ENCODE measurements at places on chromosomes 16 and 17. TPM values are rescaled to one million over a fixed set of nuclear protein-coding genes. Genes with fewer than 3 reads are reported as not detected.

DNA sequence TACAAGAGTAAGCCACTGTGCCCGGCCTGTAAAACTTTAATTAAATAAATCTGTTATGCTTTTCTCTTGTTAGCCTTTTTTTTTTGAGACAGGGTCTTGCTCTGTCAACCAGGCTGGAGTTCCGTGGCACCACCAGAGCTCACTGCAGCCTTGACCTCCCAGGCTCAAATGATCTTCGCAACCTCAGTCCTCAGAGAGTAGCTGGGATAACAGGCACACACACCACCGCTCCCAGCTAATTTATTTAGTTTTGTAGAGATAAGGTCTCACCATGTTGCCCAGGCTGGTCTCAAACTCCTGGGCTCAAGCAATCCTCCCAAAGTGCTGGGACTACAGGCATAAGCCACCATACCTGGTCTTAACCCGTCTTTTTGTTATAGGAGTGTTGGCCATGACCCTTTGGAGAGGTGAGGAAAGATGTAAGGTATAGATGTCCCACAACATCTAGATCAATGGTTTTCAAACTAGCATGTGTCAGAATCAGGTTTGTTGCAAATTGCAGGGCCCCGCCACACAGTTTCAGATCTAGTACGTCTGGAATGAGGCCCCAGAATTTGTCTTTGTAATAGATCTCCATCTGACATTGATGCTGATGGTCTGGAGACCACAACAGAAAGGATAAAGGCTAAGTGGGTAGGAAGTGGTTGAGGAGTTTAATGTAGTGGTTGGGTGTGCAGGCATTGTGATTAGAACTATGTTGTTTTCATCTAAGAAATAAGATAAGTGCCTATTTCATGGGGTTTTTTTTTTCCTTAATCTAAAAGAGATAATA lies 4.3 kb upstream of the GGA2 start:
- DNase-seq = peak; percentile 62

- no peak for DNase-seq
Observed at GRCh38 chr17:19574956-19575355, 41.3 kb downstream of the SLC47A1 start.

- DNase-seq = no peak
Observed at GRCh38 chr17:42438600-42439567, 15.8 kb upstream of the CAVIN1 start.

- DNase-seq = no peak
Observed at GRCh38 chr17:77846531-77847085, 111.9 kb upstream of the TNRC6C start.

DNA sequence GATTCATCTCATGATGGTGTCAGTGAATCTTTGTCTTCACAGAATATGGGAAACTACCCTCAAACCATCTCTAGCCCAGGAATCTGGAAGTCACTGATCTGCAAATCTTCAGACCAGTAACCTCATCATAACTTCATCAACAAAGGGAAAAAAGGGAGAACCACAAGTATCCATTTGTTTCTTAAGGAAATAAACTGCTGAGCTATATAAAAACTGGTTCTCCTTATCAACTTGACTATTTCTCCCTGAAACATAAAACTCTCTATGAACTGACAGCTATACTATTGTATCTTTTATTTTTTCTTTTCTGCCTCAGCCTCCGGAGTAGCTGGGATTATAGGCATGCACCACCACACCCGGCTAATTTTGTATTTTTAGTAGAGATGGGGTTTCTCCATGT lies 39.3 kb downstream of the TRIM37 start:
- DNase-seq = no peak

DNA sequence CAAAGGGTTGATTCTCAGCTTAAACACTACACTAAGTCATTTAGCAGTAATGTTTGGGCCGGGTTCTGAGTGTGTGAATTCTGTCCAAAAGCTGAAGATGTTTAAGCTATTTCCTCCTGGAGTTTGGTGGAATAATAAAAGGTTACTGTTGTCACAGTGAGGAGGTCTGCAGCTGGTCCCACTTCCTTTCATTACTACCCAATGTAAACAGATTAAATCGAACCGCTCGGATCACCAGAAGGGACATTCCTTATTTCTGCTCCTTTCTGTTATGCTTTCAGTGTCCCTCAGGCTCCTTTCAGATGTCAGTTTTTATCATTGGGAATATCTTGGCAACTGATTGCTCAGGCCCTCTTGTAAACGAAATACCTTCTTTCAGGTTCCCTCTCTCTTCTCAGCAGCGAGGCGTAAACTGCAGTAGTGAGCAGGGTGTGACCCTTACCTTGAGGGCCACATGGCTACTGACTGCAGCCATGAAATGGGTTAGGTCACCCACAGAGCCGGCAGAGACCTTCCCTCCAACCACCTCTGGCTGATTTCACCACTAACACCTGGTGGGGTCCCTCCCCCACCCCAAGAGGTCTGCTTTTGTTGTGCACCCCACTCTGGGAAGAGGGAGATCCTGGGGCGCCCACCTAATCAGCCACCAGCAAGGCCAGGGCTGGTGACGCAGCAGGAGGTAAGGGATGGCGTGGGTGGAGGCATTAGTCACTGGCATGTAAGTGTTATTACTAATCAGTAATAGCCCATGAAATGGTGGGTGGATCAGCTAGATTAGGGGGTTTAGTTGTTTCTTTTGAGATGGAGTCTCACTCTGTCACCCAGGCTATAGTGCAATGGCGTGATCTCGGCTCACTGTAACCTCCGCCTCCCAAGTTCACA lies 117.6 kb downstream of the VPS53 start:
- DNase-seq = no peak

- no peak for DNase-seq
Observed at GRCh38 chr17:56880571-56880970, 33.3 kb downstream of the TRIM25 start.

GRCh38 chr16:46855389-46855788 lies 24.4 kb upstream of the C16orf87 start:
- no peak for DNase-seq

Gene KRTAP4-1
- not detected for total RNA-seq

Gene IGSF6
- total RNA-seq = not detected

DNA sequence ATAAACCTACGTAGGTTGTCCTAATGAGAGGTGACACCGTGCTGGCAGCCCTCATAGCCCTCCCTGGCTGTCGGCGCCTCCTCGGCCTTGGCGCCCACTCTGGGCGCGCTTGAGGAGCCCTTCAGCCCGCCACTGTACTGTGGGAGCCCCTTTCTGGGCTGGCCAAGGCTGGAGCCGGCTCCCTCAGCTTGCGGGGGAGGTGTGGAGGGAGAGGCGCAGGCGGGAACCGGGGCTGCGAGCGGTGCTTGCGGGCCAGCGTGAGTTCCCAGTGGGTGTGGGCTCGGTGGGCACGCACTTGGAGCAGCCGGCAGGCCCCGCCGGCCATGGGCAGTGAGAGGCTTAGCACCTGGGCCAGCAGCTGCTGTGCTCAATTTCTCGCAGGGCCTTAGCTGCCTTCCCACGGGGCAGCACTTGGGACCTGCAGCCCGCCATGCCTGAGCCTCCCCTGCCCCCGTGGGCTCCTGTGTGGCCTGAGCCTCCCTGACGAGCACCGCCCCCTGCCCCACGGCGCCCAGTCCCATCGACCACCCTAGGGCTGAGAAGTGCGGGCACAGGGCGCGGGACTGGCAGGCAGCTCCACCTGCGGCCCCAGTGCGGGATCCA lies 40.1 kb upstream of the AMZ2 start:
- DNase-seq = no peak

DNA sequence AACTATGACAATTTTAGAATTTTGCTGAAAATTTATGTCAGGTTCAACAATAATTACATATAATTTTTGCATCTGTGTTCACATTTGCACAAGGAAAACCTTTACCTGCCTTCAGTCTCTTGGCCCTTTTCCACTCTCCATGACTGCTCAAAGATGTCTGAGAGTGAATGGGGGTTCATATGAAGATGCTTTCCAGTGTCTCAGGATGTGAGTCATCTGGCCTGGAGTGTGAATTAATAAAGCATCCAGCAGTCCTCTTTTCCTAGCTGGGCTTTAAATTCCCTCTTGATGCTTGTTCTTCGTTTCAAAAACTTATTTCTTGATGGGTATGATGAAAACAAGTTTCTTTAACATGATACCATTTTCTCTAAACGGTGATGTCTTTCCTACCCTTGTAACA lies 99.9 kb downstream of the CDK5R1 start:
- DNase-seq = no peak

DNA sequence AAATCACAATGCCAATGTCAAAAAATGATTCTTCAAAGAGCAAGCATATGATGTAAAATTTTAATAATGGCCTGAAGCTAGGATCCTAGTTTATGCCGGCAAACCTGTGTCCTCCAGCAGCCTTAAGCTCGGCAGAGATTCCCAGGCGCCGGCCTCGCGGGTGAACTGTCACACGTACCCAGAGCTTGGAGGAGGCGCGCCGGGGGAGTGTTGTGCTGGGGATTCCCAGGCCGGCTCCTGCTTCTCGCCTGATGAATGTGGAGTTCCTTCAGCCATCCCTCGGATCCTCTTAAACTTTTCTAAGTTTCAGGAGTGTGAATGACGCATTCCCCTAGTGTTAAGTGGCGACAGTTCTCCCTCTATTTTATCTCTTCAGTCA lies 19.1 kb upstream of the NTN1 start:
- no peak for DNase-seq

Gene NOD2
- total RNA-seq = 7.4 TPM
